EL (cell line): ENCODE measurements at places on chromosomes 2 and 18.

GRCh38 chr2:219430633-219431615, 3.7 kb upstream of the SPEG start:
- peak; percentile 36 for DNase-seq

GRCh38 chr2:68086166-68086565, 23.4 kb upstream of the C1D start:
- DNase-seq, result no peak

- peak; percentile 30 for DNase-seq
Observed at GRCh38 chr2:86337244-86337835, at the start of gene REEP1. Gene REEP1, minus strand, starts transcription at chr2:86337626. Its CDS starts 116 bp downstream, at chr2:86337510.

GRCh38 chr18:48374423-48375149, 34.6 kb downstream of the ZBTB7C start:
- no peak for DNase-seq

DNA sequence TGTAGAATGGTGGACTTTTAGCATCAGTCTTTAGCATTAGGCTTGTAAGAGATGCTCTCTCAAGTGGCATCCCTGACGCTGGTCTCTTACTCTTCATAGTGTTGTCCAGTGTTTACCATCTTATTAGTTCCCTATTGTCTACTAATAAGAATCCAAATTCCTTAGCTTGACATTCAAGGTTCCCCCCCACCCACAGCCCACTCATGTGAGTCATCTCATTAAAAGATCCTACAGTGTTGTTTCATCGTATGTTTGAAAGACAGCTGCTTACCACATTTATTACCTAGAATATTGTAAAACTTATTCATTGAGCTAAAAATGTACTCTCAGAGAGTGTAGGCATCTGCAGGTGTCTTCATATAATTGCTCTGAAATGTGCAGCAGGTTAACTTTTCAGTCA, 28.5 kb downstream of the EIF5B start:
- DNase-seq, result peak; percentile 20

GRCh38 chr2:138060301-138060635, 96.0 kb downstream of the HNMT start:
- DNase-seq, result peak; percentile 34

DNA sequence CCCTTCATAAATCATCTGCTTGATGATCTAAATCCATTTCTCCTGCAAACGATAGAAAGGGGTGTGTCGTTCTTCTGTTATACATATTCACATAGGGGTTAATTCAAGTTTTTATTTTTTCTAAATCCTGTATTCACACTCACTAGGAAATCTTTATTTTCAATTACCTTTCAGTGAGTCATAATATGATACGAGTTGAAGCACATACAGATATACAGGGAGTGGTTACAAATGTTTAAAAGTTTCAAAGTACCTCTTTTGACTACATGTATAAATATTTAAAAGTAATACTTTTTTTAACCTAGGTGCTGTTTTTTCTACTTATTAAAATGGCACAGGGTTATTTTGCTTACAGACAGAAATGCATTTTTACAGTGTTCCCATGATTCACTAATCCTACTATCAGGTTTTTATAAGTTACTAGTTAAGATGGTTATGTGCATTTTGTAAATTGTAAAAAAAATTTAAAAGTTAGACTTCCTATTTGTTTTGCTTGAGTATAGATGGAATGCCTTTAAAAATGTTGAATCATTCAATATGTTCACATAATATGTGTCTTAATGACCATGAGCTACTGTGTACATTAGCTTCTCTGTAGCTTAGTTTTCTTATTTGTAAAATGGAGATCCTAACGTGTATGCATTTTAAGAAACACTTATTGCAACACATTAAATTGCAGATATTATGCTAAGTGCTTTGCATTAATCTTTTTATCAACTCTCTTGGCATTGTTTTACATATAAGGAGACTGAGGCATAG, 1378.1 kb downstream of the DSC3 start:
- DNase-seq, result no peak

DNA sequence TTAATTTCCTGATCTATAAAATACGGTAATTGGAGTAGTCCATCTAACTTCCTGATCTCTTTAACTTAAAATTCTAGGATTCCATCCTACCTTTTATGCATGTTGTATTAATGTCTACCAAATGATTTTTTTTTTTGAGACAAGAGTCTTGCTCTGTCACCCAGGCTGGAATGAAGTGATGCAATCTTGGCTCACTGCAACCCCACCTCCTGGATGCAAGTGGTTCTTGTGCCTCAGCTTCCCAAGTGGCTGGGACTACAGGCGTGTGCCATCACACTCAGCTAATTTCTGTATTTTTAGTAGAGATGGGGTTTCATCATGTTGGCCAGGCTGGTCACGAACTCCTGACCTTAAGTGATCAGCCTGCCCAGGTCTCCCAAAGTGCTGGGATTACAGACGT, 47.8 kb downstream of the CFAP36 start:
- DNase-seq, result no peak

DNA sequence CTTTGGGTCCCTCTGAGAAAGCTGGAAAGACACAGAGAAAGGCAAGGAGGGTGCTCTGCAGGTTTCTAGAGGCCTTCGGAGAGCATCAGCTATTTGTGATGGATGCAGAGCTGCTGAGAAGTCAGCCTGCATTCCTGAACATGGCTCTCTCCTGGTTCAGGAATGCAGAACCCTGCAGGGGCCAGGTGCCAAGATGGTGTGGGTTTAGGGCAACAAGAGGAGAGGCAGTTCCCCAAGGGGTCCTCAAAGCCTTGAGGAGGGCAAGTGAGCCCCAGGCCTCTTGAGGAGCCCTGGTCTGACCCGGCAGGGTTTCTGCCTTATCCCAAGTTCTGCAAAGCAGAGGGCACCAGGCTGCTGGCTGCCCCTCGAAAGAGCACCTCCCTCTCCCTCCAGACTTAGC, 93.3 kb downstream of the HS1BP3 start:
- no peak for DNase-seq

- no peak for DNase-seq
Observed at GRCh38 chr2:204081487-204082425, 145.2 kb downstream of the ICOS start.

- no peak for DNase-seq
Observed at GRCh38 chr2:3584076-3584475, 9.0 kb downstream of the RPS7 start.

GRCh38 chr2:213451542-213452239, 167.4 kb downstream of the SPAG16 start:
- DNase-seq, result no peak

GRCh38 chr2:43541165-43541564, 54.7 kb downstream of the THADA start:
- no peak for DNase-seq

GRCh38 chr2:227406177-227407031, 18.7 kb upstream of the SCYGR1 start:
- peak; percentile 99 for DNase-seq

- DNase-seq, result no peak
Observed at GRCh38 chr2:125313806-125314205, 1288.7 kb downstream of the CNTNAP5 start.

DNA sequence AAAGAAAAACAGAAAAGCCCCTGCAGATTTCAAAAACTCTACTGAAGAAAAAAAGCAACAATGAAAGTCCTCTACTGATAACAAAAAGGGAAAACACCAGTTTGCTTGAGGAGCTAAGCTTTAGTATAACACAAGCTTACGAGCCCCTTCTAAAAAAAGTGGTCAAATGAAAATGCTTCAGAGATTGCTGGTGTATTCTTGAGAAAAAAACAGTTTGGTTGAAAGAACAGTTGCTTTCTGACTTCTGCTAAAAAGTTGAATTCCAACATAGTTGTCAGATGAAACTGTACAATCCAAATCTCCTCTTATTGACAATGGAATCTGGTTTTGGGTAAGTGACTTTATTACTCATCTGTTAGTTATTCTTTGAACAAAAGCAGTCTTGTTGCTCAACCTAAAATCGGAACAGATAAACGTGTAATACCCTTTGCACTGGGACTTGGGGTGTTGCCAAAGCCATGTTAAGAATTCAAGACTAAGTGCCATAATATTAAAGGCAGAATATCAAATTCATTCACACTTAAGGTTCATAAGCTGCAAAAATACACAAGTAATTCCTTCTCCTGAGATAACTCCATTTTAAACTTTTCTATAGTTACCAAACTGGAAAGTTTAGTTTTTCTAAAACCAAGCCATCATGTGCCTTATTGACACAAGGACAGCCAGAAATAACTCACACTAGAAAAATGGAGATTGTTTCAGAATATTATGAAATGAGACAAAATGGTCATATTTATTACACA, 45.3 kb upstream of the SPAG16 start:
- peak; percentile 92 for DNase-seq

DNA sequence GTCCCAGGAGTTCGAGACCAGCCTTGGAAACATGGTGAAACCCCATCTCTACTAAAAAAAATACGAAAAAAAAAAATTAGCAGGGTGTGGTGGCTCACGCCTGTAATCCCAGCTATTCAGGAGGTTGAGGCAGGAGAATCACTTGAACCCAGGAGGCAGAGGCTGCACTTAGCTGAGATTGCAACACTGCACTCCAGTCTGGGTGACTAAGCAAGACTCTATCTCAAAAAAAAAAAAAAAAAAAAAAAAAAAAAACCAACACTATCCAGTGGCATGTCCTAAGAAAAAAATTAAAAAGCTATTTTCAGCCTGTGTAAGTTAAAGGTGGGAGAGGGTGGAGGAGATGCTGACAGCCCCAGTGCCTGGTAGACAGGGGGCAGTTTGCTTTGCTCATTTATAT, 32.2 kb upstream of the REL start:
- DNase-seq, result peak; percentile 20

- DNase-seq, result no peak
Observed at GRCh38 chr2:30439296-30439695, 7.8 kb upstream of the LCLAT1 start.

DNA sequence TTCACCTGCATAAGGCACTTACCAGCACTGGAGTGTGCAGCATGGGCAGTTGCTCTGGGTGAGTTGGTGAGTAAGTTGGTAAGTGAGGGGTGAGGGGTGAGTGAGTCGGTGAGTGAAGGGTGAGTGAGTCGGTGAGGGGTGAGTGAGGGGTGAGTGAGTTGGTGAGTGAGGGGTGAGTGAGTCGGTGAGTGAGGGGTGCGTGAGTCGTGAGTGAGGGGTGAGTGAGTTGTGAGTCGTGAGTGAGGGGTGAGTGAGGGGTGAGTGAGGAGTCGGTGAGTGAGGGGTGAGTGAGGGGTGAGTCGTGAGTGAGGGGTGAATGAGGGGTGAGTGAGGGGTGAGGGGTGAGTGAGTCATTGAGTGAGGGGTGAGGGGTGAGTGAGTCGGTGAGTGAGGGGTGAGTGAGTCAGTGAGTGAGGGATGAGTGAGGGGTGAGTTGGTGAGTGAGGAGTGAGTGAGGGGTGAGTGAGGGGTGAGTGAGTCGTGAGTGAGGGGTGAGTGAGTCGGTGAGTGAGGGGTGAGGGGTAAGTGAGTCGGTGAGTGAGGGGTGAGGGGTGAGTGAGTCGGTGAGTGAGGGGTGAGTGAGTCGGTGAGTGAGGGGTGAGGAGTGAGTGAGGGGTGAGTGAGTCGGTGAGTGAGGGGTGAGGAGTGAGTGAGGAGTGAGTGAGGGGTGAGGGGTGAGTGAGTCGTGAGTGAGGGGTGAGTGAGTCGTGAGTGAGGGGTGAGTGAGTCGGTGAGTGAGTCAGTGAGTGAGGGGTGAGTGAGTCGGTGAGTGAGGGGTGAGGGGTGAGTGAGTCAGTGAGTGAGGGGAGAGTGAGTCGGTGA, 17.1 kb downstream of the THAP4 start:
- DNase-seq, result no peak

GRCh38 chr18:21741312-21741561, 645 bp downstream of the MIB1 start:
- DNase-seq, result no peak

GRCh38 chr2:40432921-40433483, 18.9 kb downstream of the SLC8A1 start:
- DNase-seq, result peak; percentile 58

GRCh38 chr2:203407496-203407895, 79.3 kb downstream of the ABI2 start:
- DNase-seq, result no peak

GRCh38 chr2:71697106-71698004, 244.0 kb downstream of the DYSF start:
- no peak for DNase-seq

GRCh38 chr2:217789736-217790181, 213.0 kb downstream of the TNS1 start:
- no peak for DNase-seq

DNA sequence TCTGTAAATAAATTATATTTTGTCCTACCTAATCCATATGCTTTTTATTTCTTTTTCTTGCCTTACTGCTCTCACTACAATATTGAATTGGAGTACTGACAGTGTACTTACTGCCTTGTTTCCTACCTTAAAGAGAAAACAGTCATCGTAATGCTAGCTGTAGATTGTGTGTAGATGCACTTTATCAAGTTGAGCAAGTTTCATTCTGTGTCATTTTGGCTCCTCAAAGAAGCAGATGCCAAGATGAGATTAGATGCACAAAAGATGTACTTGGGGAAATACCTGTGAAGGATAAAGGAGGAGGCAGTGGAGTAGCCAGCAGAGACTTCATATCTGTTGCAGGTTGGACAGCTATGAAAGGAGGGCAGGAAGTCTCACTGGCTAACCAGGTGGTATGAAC, 145.5 kb downstream of the FTCDNL1 start:
- DNase-seq, result no peak

DNA sequence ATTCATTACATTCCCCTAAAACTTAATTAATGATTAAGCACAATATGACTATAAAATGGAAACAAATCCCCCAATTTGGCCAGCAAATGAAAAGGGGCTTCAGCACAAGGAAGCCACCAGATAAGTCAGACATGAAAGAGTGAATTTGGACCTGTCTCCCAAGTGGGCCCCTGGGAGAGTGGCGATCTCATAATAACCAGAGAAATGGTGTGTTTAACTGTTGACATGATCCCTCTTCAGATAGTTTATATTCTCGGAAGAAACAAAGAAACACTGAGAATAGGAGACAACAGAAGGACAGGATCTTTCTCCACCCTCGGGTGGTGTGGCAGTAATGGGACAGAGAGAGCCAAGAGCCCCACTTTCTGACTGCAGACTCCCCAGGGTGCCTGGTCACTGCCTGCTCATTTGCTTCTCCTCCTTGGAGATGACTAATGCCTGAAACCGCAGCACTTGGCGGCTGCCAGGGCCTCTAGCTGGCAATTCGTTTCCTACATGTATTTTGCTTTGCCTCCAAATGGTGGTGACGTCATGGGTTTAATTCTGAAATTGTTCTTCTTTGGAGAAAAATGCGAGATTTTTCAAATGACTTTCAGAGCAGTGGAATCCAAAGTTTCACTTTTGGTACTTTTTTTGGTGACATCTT, 46.4 kb upstream of the SPP2 start:
- peak; percentile 96 for DNase-seq

DNA sequence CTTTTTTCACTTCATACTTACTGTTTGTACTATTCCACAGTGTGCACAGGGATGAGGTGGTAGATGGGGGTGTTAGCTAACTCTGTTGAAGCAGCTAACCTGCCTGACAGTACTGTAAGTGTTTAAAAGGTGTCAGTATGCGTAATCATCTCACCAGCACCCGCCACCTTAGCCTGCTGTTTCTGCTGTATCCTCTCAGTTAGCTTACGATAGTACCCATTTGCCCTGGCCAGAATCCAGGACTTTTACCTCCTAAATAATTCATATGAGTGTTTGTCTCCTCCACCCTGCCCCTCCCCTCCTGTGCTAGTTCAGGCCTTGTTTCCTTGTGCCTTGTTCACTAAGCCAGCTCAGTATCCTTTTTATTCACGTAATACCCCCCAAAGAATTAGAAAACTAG, 34.2 kb downstream of the TRAPPC12 start:
- no peak for DNase-seq
